Activated CD4-positive, alpha-beta T cell treated with anti-CD3 and anti-CD28 coated beads, Interleukin-2, amount 10 ng/mL, durations not matched to agents 7 days and 5 days (primary cell): ENCODE measurements at places on chromosomes 5 and 9. TPM values are rescaled to one million over a fixed set of nuclear protein-coding genes. Genes with fewer than 3 reads are reported as not detected.

DNA sequence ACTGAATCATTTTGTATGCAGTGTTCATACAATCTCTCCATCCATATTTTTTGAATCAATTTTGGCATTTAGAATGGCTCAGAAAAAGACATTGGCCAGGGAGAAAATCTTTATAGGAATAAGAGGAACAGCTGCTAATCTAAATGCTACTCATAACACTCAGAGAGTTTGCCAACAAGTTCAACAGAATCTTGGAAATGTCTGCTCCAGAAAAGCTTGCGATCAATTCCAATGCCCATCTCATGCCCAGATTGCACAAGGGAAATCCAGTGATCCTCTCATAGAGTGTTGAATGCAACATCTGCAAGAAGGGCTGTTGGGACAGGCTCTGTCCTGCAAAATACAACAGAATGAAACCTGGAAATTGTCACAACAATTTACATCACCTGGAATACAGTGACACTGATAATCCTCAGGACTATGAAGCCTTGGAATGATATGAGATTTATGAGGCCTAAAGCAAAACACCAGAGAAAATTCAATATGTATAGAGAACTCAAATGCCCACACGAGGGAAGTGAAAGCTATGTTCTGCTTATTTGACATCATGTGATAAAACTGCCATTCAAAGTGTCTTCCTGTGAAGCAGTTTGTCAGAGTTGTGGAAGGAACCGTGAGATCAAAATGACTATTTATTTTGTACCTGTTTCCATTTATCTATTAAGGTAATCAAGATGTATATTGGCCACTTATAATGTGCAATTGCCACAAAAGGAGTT lies 190.1 kb downstream of the PARP8 start:
- no peak for DNase-seq

- no peak for DNase-seq
These were observed 75.4 kb downstream of the STK32A start for GRCh38 chr5:147310059-147310704.

DNA sequence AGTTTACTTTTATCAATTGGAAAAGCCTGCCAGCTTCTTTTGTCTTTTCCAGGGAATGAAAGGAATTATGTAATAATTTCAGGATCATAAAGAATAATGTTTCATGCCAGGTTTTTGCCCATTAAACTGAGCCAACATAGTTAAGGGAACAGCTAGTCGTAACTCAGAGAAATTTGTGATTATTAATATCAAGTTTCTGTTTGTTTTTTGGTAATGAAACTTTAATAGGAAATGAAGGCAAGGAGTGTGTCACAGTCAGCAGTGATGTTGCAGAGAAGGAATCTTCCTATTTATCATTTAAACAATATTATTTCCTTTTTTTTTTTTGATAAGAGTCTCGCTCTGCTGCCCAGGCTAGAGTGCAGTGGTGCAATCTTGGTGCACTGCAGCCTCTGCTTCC lies 10.7 kb downstream of the NFIL3 start:
- no peak for DNase-seq

GRCh38 chr5:1785062-1785461 lies 14.6 kb downstream of the MRPL36 start:
- DNase-seq, result no peak

- peak; percentile 45 for DNase-seq
These were observed 35.9 kb upstream of the ARSB start for GRCh38 chr5:79020861-79021561.

DNA sequence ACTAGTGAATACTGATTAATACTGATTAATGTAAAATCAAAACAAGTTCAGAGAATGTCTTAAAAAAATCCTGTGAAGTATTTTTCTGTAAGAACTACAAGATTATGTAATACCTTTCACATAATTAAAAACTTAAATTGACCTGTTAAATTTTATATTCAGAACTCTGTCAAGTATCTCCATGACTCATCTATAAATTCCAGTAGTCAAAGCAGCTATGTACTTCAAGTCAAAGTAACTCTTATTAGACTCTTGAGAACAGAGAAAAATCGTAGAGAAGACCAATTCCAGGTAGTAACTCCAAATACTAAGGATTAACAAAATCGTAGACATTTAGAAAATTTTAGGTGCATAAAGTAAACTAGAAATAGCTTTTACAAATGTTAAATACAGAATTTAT lies 77.1 kb downstream of the HOMER1 start:
- DNase-seq, result no peak

GABRB2 gene
- not detected for total RNA-seq
